ENCODE measurements at places on chromosomes 4 and X. TPM values are rescaled to one million over a fixed set of nuclear protein-coding genes. Genes with fewer than 3 reads are reported as not detected.

- peak; percentile 37 for DNase-seq
These were observed 54.1 kb downstream of the TXK start for GRCh38 chr4:48079972-48080391.

- no peak for DNase-seq
These were observed 1165.8 kb upstream of the ADGRL3 start for GRCh38 chr4:60034361-60034760.

- DNase-seq: no peak
These were observed 37.6 kb upstream of the TADA2B start for GRCh38 chr4:7005571-7005970.

- no peak for DNase-seq
These were observed 6.7 kb downstream of the ADGRG4 start for GRCh38 chrX:136307471-136307870.

GRCh38 chr4:148007792-148008191, 275.9 kb downstream of the ARHGAP10 start:
- no peak for DNase-seq

GRCh38 chrX:149961572-149961971, 23.3 kb upstream of the EOLA2 start:
- no peak for DNase-seq

The PRR32 gene
- not detected for total RNA-seq
